Sciatic nerve (tissue), 2 donors: ENCODE measurements at places on chromosomes 5 and 9. TPM values are rescaled to one million over a fixed set of nuclear protein-coding genes. Genes with fewer than 3 reads are reported as not detected.

- no peak for DNase-seq
These were observed 49.1 kb upstream of the CDH6 start for GRCh38 chr5:31144364-31144763.

Gene ANKDD1B
- total RNA-seq = 3.6 TPM

DNA sequence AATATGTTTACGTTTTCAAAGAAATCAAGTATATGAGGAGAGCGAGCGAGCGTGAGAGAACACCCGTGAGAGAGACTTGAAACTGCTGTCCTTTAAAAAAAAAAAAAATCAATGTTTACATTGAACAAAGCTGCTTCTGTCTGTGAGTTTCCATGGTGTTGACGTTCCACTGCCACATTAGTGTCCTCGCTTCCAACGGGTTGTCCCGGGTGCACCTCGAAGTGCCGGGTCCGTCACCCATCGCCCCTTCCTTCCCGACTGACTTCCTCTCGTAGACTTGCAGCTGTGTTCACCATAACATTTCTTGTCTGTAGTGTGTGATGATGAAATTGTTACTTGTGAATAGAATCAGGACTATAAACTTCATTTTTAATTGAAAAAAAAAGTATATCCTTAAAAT lies 97.0 kb downstream of the PDE6A start:
- no peak for DNase-seq

DNA sequence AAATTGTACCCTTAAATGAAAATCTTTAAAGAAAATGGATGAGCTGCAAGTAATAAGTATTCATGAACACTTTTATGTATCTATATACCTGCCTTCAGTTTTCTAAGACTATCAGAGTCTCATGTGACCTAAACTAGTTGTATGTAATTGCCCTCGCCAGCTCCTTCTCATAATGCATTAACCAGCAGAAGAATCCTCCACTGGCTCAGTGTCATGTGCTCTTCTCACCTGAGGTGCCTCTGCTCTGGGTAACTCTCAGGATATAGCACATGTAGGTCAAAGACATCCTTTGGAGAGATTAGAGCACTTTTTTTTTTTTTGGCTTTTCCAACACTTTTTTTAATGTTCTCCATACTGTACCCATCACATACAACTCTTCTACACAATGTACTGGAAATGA lies 183.7 kb upstream of the GNA14 start:
- DNase-seq = no peak

Gene PNPLA7
- total RNA-seq = 18.3 TPM

GRCh38 chr5:168304349-168304748 lies 12.9 kb downstream of the WWC1 start:
- DNase-seq = no peak

Gene SPINK6
- total RNA-seq = not detected

Gene NR5A1
- not detected for total RNA-seq

GRCh38 chr9:120571443-120572257 lies 8.3 kb downstream of the CDK5RAP2 start:
- DNase-seq = no peak
